ENCODE measurements at places on chromosomes 7 and 10.
A peak's percentile ranks its signal among the peaks of the same experiment; 100 is the strongest.

DNA sequence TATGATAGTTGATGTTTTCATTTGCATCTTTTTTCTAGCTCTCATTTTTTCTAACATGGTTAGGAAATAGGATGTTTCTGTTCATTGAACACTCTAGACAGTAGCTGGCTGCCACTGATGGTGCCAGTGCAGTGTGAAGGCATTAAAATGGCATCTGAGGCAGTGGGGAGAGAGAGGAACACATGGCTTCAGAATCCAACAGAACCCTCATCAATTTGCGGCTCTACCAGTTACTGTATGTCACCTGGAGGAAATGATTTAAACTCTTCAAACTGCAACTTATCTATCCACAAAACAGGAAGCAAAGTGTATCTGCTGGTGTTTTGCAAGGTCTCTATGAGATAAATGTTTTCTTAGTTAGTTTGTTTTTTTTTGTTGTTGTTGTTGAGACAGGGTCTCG is 305.2 kb upstream of the PRKCQ start:
- DNase-seq = no peak

- DNase-seq = peak; percentile 85
Observed at GRCh38 chr10:34666008-34666704, 148.9 kb downstream of the PARD3 start.

DNA sequence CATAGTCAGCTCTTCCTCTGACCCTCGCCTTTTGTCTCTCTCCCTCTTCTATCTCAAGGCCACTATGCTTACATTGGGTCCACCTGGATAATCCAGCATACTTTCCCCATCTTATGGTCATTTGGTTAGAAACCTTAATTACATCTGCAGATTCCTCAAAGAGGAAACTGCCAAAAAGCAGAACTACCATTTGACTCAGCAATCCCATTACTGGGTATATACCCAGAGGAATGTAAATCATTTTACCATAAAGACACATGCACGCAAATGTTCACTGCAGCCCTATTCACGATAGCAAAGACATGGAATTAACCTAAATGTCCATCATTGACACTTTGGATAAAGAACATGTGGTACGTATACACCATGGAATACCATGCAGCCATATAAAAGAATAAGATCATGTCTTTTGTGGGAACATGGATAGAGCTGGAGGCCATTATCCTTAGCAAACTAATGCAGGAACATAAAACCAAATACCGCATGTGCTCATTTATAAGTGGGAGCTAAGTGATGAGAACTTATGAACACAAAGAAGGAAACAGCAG is 114.8 kb upstream of the NPY start:
- DNase-seq = no peak

GRCh38 chr10:32954080-32954479 is 4.0 kb downstream of the ITGB1 start:
- DNase-seq = peak; percentile 47

- DNase-seq = no peak
Observed at GRCh38 chr10:18583575-18584270, 67.7 kb downstream of the NSUN6 start.

DNA sequence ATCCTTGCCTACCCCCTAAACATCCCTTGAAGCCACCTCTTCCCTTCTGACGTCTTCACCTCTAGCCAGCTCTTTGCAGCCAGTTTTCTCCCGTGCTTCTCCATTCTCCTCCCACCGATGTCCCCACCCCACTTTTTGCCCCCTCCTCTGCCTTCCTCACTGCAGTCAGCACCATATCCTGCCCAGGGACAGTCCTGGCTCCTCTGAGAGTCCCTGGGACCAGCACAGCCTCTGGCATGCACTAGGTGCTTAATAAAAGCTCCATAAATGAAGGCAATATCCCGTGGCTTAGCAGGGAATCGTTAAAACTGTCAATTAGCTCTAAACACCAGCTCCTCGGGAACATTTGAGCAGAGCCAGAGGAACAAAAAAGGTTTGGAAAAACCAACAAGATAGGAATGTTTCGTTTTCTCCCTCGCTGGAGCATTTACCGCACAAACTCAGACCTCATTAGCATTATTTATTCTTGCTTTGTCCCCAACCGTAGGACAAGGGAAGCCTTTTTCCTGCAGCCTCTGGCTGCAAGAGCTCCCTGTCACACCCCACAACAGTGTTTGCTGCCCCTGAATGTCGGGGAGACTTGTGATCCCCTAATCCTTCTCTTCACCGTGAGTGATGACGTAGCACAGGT is 16.1 kb downstream of the MYL10 start:
- no peak for DNase-seq

- DNase-seq = peak; percentile 42
Observed at GRCh38 chr10:6124666-6125065, 35.8 kb downstream of the RBM17 start.

- no peak for DNase-seq
Observed at GRCh38 chr7:77498659-77499379, 38.3 kb upstream of the PTPN12 start.

DNA sequence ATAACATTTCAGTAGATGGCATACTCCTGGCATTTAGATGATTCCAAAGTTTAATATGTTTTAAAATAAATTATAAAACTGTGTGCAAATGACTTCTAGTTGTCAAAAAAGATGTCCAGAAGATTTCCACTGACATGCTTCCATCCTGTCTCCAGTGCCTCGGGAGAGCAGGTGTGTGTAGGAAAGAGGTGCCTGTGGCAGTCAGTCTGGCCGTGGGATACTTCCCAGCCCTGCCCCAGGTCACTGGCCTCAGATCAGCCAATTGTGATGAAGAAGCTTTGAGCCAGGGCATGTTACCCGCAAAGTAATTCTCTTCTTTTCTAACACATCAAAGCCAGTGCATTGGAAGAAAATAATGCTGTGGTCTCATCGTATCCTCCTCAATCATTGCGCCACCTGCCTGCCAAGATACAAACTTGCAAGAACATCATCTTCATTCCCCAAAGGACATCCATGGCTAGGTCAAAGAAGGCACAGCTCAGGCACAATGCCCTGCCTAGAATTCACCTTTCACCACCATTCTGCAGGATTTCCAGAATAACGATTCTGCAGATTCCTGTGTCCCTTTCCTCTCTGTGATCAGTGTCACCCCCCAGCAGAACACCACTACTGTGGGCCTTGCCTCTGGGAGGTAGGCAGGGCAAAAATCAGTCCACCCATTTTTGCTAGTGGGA is 6.3 kb upstream of the KCNMA1 start:
- peak; percentile 57 for DNase-seq

GRCh38 chr7:50650057-50650664 is 85.0 kb upstream of the DDC start:
- no peak for DNase-seq

DNA sequence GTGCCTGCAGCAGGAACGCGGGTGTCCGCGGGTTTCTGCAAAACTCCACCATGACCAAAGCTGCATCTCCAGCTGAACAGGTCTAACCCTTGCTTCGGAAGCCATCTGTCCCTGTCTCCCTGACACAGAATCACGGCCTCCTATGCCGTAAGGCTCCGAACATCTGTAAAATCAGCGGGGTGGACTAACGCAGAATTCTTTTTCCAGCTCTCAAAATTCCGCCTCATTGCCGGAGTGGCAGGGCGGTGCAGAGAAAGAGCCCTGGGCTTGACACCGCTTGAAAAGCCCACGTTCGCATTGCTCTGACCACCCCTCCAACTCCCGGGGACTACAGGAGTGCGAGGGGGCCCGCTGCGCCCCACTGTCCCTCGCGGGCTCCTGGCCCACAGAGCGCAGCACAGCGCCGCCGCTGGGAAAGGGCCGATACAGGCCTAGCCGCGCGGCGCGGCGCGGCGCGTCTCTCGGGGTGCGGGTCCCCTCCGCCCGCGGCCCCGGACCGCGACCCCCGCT is 409 bp downstream of the DNMBP start:
- peak; percentile 48 for DNase-seq

DNA sequence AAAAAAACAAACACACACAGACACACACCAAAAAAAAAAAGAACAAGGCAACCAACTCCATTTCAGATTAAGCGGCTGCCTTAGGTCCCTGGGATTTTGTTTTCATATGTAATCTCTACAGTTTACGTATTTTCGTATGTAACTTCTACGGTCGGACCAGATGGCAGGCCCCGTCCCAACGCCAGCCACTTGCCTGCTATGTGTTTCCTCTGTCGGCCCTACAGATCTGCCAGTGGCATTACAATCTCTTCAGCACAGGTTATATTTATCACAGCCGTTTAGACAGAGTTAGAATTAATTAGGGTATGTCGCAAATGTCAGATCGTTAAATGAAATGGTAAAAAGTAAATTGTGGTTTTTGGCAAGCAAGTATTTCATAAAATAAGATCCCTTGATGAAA is 99.3 kb downstream of the DNAJB6 start:
- DNase-seq = no peak

GRCh38 chr7:141198194-141198958 is 124.5 kb downstream of the TMEM178B start:
- peak; percentile 54 for DNase-seq

GRCh38 chr10:75305675-75306074 is 69.9 kb upstream of the COMTD1 start:
- DNase-seq = no peak

DNA sequence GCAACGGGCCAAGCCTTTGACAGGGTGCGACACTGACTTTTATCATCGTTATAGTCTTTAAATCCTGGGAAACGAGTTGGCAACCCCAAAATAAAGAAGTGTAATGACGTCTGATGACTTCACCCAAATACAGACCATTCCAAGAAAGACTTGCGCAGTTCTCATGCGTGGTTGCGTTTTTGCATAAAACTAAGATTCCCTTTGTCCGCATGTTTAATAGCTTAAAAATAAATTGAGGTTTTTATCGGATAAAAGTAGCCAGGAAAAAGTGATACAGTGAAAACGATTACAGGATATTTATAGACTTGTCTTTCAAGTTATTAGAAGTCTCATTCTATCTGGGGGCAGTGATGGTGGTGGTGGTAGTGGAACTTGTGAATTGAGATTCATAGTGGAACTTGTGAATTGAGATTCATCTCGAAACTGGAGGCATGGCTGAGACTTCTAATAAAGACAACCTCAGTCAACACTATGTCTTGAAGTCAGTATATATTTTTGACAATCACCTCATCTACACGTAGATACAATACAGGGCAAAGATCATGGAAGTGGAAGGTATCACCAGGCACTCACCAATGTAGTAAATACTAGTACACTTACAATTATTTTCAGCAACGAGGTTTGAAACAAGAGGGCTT is 1.2 kb upstream of the NAMPT start:
- DNase-seq = peak; percentile 14

- DNase-seq = no peak
Observed at GRCh38 chr7:37732888-37733287, 49.3 kb downstream of the GPR141 start.

DNA sequence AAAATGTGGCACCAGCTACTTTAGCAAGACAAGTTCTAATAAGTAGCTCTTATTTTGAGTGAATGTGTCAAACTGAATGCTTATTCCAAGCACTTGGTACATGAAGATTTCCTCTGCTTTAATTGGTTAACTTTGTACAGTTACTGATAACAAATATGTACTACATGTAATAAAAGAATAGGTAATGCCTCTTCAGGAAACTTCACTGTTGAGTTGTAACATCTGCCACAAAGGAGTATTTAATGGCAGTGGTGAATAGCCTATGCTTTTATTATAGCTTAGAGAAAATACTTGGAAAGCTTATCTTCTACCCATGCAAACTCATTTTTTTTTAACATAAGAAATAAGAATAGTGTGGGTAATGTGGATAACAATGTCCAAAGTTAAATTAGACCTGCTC is 82.6 kb downstream of the CYP51A1 start:
- DNase-seq = no peak

GRCh38 chr10:8830048-8830447 is 775.6 kb downstream of the GATA3 start:
- DNase-seq = no peak

GRCh38 chr10:98374217-98374985 is 40.6 kb downstream of the PYROXD2 start:
- no peak for DNase-seq

DNA sequence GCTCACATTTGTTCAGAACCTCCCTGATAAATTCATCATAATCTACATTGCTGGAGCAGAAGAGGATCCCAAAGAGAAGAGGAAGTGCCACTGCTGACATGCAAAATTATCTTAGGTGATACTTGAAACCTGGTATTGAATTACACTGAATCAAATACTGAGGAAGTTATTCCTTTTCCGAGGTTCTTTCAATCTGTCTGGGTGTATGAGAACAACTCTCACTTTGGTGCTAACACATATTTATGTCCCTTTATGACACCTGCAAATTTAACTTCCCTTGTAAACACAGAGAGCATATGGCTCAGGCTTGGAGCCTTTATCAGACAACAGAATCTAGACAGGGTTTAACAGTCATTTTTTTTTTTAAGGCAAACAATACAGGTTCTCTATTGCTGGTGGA is 131.4 kb downstream of the SRPK2 start:
- no peak for DNase-seq

DNA sequence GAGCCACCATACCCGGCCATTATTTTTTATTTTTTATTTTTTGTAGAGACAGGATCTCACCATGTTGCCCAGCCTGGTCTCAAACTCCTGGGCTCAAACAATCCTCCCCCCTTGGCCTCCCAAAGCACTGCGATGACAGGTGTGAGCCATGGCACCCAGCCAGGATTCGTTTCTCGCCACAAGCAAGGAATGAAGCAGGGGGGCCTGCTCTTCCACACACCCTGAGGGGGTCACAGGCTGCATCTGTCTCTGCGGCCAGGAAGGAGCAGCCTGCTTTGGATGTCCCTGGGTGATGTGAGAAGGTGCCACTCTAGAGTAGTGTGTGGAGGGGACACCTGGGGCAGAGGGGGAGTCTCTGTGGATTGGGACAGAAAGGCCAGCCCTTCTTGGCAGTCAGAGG is 61.3 kb upstream of the TNRC18 start:
- no peak for DNase-seq

GRCh38 chr10:132876131-132876860 is 66.1 kb downstream of the CFAP46 start:
- no peak for DNase-seq

DNA sequence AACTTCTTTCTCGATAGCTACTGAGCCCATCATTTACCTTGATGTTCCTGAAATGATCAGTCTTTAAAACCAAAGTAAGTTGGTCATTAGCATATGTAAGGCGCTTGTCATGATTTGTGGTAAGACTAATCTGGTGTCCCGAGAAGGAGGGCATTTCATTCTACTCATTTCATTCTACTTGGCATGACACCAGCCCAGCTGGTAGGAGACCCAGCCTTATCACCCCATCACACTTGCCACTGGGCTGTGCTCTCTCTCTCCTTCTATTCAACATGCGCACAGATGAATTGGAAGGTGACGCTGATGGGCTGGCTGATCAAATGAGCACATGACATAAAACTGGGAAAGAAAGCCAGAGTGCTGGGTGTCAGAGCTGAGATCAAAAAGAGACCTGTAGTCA is 65.7 kb downstream of the CRTAC1 start:
- DNase-seq = no peak
